ENCODE measurements at places on chromosomes 6 and 20.

DNA sequence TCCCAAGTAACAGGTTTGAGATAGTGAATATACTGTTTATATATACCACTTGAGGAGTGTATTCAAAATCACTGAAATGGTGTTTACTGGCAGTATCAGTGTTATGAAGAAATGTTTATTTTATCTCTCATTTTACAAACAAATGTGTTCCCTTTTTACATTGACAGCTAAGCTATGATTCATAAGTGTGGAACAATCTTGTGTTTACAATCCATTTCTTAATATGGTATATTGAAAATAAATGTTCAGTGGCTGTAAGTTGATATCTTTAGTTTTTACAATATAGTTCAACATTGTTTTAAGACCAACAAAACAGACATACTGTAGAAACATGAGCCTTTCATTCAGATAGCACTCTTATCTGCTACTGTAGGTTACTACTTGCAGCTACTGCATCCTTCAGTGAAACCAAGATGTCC, 14.3 kb downstream of the PHF3 start:
- DNase-seq, result no peak

DNA sequence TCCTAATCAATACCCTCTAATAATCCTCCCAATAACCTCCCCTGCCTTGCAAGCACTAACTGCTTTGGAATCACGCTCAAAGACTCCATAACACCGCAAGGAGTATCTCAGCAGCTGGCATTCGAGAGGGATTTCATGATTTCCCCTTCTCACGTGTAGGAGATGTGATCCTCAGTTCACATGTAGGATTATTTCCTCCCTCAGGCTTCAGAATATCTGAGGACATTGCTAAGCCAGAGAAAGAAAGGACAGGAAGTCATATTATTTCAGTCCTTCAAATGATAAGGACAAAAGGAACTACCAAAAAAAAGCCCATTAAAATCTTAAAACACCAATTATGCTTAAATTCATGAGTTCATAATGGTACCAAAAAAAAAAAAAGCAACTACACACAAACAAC, 122.9 kb downstream of the NFATC2 start:
- no peak for DNase-seq

- no peak for DNase-seq
Measured at GRCh38 chr6:14959324-14959885, 286.5 kb upstream of the JARID2 start.

- DNase-seq, result peak; percentile 77
Measured at GRCh38 chr20:63032861-63033793, 26.4 kb upstream of the BHLHE23 start.

GRCh38 chr6:39330057-39330456, 7.6 kb upstream of the KCNK16 start:
- DNase-seq, result peak; percentile 28

DNA sequence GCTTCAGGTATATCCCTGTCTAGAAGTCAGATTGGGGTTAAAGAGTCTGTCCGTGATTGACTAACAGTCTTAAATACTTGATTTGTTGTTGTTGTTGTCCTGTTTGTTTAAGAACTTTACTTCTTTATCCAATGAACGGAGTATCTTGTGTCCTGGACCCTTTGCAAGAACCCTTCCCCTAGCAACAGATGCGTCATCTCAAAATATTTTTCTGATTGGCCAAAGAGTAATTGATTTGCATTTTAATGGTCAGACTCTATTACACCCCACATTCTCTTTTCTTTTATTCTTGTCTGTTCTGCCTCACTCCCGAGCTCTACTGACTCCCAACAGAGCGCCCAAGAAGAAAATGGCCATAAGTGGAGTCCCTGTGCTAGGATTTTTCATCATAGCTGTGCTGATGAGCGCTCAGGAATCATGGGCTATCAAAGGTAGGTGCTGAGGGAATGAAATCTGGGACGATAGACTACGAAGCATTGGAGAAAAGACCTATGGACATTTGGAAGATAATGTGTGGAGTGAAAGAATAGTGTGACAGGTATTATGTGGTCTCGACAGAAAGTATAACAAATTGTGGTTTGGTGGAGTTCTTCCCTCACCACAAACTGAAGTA, at the start of gene HLA-DRA:
HLA-DRA (plus strand) TSS at position 286 of the 613 bp plus-strand sequence; CDS start at position 350, 64 bp downstream.
- peak; percentile 87 for DNase-seq

DNA sequence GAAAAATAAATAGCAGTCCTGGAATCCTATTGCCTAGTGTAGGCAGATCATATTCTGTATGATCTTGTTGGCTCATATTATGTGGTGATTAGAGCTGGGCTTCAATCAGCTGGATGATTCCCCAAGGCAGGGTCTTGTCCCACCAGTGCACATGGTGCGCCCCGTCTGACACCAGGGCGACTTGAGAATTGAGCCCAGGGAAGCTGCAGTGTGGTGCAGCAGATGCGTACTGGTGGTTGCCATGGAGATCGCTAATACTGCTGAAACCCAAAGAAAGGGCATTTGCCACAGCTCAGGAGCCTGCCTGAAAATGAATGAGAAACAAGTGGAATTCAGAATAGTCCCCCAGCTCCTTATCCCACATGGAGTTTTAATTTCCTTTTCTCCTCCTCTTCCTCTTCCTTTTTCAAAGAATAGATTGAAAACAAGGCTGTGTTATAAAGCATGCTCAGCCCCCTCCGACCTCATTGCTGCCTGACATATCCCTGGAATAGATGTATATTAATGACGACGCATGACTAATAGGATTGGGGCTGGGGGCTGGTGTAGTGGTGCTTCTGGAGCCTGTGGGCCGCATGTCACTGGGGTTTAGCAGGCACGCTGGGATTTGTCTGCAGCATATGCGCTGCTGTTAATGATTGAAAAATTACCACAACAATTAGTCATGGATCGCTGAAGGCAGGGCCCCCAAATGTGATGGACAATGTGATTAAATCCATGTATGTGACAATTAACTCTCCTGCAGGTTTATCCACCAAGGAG, 210.5 kb downstream of the FARS2 start:
- no peak for DNase-seq

DNA sequence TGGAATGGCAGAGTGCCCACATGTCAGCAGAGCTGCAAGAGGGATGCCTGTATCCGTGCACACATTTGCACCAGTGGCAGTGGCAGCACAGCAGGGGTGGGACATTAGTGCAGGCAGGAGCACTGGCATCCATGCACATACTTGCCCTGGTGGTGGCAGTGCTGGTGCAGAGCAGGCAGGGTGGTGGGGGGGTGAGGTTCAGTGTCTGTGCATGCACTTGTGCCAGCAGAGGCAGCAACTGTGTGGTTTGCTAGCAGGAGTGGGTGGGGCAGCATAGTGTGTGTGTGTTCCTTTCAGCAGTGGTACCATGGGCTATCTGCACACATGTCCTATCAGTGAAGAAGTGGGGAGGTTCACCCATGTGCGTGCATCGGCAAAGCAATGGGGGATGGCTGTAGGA, 151.6 kb downstream of the EPM2A start:
- DNase-seq, result no peak

DNA sequence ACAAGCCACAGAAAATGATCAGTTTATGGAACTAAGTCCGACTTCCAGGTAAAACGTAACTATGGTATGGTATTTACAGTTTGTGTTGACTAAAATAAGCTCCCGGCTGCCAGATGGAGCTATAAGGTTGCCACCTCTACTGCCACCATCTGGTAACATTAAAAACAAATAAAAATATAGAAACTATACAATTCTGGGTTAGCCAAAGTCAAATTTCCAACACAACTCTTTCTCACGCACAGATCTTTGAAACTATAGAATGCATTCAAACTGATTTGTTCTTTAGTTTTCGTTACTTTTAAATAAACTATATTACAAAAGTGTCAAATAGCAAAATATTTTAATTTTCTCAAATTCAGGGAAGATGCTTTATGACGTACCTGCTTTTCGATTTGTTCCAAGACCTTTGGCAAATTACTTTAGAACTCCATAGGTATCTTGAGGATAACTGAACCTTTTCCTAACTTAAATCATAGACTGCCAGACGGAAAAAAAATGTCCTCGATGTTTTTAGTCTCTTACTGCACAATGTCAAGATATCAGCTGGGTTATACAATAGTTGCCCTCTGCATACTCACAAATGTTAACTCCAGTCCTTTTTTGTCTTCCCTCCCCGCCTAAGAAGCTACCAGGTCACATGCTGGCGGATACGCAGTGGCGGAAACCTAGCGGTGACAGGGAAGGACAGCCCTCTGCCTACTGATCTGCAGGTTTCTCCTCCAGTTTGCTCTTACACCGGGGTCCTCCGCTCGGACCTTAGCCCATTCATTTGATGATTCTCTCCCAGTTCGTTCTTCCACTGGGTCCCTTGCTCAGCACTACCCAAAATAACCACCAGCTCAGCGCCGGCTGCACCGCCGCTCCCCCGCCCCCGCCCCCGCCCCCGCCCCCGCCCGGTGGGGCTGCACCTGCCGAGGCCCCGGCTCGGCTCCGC, 888 bp downstream of the SLC17A5 start:
- DNase-seq, result peak; percentile 82

- DNase-seq, result no peak
Measured at GRCh38 chr20:1319051-1319450, 9.9 kb downstream of the SDCBP2 start.

- no peak for DNase-seq
Measured at GRCh38 chr6:91659891-91660290, 1073.0 kb upstream of the MAP3K7 start.

DNA sequence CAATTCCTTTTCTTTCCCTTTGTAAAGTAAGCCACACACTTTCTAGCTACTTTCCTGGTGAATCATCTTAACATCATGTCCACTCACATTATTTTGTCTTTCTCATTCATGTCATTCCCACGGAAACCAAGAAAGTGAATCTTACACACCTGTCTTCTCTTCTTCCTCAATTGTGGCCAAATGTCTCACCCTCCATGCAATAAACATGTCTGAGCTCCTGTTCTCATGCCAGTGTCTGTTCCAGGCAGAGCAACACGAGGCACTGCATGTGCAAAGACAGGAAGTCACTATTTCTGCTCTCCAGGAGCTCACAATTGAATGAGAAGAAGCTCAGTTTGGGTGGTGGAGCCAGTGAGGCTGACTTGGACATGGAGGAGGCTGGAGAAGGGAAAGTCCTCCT, 29.0 kb upstream of the TMEM244 start:
- DNase-seq, result no peak

GRCh38 chr6:94727710-94728109, 849.6 kb upstream of the MANEA start:
- DNase-seq, result no peak

DNA sequence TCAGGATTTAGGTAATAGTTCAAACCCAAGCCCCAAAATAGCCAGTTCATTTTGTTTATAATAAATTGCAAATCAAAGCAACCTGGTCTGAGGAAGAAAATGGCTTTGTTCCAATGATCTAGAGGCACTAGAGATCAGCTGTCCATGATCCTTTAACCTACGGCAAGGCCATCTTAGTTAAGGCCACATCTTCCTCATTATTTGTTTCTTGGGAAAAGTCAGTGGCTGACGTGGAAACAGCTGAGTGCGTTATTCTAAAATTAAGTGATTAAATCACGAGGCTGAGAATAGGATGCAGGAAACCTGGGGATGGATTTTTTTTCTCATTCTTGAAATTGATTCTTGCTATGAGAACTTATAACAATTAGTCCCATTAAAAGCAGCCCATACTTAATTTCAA, 10.1 kb upstream of the TENT5A start:
- no peak for DNase-seq

- DNase-seq, result no peak
Measured at GRCh38 chr6:77180326-77180725, 283.0 kb downstream of the HTR1B start.

DNA sequence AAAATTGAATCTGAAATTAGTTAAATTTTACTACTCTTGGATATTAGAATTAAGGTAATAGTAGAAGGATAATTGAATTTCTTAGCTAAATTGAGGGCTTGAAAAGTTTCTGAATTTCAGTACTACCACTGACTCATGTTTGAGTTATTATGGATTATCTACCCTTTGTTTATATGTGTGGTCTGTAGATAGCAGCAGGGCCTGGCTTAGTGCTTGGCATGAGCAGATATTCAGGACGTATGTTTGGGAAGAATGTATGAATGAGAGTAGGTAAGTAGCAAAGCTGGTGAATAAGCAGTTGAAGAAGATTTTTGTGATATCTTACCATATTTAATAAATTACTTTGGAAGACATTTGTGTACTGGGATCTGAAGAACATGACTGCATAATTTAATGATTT, 152.7 kb downstream of the MACROD2 start:
- no peak for DNase-seq

DNA sequence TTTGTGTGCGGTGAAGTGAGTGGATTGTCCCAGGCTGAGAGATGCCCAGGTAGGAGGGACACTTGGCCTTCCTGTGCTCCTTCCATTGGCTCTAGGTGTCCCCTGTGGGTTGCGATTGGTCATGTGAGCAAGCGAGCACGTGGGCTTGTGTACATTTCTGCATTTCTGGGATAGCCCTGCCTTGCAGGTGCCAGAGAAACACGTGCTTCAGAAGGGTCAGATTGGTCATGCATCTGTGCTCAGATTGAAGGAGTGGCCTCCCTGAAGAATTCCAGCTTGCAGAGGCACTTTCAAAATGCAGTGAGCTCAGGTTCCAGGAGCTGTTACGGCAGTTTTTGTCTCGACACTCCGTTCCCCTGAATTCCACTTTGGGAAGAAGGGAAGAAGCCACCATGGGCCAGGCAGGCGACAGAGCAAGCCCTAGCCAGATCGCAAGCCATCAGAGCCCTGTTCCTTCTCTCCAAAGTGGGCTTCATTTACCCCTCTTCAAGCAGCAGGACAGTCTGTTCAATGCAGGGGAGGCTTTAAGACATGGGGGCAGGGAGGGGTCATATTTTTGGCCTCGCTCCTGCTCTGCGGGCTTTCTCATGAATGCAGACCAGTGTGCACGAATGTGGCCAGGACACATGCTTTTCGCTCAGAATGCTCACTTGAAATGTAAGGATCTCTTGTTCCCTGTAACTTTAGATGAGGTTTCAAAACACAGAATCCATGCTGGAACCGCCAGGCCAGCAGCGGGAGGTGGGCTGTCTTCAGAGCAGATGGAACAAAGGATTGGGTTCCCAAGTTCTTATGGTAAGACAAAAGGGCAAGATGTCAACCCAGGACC, 78.6 kb upstream of the AKAP12 start:
- DNase-seq, result no peak

DNA sequence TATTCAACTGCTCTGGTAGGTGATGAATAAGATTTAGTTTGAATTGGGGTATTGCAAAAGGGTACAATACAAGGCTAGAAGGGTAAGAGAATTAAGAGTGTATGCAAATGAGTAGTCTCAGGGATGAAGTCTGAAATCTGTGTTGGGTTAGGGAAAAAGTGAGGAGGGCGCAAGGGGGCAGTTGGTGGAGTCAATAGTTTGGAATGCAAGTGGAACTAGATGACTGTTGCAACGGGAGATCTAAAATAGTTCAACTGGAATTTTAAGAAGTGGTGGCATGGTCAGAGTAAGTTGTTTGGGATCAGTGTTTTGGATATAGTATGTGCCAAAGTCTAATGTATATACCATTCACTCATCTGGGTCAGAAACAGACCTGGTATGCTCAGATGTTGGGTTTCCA, 329.6 kb downstream of the GJA1 start:
- no peak for DNase-seq

All from germinal center (tissue), 1 donor.